ENCODE measurements at places on chromosomes 11 and 22.

DNA sequence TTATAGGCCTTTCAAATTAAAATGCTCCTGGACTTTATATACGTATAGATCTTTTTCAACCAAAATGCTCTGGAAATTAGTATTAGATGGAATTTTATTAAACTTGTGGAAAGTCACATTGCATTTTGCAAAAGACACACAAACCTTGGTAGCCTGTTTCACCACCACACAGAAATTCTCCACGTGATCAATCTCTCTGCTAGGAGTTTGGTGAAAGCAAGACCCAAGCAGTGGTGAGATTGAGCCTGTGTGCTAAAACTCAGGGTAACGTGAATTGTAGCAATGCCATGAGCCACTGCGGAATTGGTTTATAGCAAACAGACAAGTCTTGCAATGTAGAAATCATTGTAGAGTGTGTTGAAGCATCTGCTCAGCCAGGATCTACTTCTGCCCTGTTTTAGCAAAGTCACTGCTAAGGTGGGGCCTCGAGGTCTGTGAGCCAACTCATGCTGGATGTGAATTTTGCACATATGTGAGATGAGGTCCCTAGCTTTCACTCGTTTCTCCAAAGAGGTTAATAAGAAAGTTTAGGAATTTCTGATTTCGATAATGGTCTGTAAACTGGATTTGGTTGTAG is 184.8 kb downstream of the DBX1 start:
- DNase-seq: no peak

DNA sequence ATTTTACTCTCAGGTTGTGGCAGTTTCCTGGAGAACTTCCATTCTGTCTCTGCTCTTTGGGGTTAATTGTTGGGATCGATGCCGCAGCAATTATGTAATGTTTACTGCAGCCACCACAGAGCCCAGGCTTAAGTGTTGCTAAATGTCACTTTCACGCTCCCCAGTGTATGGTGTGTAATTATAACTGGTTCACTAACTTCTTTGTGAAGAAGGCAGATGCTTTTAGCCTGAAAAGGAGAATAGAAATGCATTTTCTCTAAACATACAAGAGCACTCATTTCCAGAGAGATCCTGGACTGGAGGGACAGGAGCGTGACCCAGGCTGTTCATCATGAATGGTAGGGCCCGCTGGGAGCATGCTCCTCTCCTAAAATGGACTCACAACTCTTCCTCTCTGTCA is 132.2 kb upstream of the PLET1 start:
- no peak for DNase-seq

DNA sequence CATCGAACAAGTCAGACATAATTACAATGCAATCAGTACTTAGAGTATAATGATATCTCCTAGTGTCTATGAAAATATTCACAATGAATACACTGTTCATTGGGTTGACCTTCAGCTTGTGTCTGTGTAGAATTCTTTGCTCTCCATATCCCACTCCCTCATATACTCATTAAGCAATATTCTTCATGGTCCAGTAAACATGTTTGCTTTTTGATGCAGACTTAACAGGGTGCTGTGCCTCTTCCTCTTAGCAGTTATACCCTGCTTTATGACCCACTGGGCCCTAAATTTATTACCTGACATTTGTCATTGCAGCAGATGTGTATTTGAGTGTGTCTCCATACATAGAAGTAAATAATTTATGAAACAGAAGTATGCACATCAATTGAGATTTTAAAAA is 352.5 kb upstream of the CCDC179 start:
- no peak for DNase-seq

DNA sequence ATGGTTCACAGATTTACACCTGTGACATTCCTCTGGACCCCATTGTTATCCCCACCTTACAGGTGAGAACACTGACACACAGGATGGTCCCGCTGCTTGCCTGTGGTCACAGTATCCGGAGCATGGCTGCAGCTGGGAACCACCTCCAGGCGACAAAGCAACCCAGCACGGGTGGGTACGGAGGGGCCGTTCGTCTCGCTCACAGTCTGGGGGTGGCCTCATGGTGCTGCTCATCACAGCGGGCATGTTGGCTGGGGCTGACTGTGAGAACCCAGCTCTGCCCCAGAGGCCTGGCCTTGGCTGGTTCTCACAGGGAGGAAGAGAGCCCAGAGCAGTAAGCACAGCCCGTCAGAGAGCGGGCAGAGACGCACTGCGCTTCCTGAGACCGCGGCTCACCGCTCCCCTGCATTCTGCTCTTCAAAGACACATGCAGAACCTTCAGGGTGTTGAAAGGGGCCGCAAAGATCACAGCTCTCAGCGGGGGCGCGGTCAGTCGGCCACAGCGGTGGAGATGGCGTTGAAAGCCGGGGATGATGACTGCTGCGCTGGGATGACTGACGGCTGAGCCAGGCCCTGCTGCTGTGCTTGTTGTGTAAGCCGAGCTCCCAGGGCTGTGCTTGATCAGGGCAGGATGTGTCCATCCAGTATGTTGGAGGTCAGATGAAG is 423.0 kb downstream of the BRD1 start:
- DNase-seq: no peak

DNA sequence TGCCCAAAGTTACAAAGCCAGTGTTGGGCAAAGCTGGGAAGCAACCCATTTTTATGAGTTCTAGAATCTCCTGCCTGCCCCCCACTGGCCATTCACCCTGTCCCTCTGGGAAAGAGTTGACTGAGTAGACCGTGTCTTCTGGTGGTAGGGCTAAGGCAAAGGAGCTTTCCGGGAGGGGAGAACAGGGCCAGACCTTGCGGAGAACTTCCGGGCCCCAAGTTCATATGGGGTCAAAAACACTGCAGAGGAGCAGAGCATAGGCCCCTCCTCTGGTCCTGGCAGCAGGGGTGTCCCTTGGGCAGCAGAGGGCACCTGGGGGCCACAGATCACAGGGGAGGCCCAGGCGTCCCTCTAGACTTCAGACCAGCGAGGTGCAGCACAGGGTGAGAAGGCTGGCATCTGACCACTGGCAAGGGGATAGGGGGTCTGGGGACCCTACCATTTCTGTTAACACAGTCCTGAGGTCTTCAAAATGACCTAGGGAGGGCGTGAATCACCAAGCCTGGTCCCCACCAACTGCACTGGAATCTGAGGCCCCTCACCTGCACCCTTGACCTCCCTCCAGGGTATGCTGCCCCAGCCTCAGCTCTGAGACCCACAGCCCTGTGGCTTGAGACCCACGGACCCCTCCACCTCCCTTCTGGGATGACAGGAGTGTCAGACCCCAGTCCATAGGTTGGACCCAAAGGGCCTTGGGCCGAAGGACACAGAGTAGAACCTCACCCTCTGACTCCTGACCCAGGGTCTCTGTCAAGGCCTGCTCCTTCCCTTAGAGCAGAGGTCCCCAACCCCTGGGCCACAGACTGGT is 1.3 kb upstream of the ARAP1 start:
- DNase-seq: no peak

DNA sequence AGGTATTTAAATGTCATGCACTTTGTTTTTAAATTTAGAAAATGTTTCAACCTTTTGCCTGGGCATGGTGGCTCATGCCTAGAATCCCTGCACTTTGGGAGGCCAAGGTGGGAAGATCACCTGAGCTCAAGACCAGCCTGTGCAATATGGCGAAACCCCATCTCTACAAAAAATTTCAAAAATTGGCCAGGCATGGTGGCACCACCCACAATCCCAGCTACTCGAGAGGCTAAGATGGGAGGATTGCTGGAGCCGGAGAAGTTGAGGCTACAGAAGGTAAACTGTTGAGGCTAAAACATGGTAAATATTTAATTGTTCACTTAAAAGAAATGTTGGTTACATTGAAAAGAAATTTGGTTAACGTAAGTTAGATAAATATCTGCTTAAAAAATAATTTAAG is 108.4 kb upstream of the IGLL5 start:
- DNase-seq: no peak

DNA sequence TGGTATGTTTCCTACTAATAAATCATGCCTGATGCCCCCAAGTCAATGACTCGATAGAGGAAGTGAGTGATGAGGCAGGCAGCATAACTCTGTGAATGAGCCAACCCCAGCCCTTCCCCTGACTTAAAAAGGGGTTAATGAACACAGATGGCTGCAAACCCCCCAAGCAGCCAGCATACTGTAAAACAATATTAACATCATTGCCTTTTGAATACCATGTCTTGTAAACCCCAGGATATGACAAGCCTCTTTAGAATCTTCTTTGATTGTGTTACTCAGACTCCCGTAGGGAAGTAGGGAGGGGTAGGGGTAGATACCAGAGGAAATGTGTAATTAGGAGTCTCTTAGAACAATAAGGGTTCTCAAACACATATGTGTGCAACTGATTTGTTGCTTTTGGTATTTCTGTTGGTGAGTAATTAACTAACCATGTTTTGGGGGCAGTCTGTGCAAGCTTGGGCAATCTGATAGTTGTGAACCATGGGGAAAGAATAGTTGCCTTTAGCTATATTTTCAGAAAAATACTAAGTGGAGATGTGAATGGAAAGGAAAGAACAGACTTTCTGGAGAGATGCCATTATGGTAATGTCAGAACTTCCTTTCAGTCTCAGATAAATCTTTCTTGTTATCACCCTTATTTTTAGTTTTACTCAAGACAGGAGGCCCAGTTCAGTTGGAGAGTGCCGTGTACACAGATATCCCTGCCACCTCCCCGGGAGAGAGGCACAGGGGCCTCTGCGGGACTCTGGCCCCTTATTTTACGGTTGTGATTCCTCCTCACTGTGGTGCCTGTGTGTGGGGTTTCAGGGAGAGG is 701.8 kb downstream of the NTM start:
- peak; percentile 90 for DNase-seq

GRCh38 chr22:24450610-24451009 is 23.2 kb downstream of the ADORA2A start:
- no peak for DNase-seq

- DNase-seq: no peak
Observed at GRCh38 chr11:135046986-135047385, 634.9 kb upstream of the B3GAT1 start.

DNA sequence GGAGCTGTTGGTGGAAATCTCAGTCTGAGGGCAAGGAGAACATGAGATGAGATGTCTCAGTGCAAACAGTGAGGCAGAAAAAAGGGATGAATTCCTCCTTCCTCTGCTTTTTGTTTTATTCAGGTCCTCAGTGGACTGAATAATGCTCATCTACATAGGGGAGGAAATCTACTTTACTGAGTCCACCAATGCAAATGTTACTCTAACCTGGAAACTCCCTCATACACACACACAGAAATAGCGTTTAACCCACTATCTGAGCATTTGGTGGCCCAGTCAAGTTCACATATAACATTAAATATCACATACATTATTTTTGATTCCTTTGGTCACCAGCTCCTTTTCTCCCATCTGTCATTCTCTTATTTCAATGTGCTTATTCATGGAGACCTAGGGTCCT is 418.8 kb downstream of the TMEM135 start:
- no peak for DNase-seq

- DNase-seq: no peak
Observed at GRCh38 chr22:38412435-38413084, 42.4 kb downstream of the KCNJ4 start.

DNA sequence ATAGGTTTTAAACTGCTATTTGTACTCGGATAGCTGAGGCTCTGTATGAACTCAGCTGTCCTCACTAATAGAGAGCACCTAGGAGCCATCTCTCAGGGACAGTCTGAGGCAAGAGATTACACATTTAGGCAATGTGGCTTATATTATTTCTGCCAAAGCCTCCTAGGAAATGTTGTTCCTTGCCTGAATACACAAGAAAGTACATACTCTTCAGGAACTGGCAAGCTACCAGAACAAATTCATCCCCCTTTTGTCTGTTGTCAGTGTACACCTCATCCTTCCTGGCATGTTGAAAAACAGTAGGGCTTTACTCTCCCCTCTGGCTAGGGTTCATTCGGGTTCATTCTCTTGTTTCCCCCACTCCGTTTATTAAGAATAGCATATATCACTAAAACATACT is 615.9 kb upstream of the FAT3 start:
- no peak for DNase-seq

- no peak for DNase-seq
Observed at GRCh38 chr11:72227316-72228228, 3.0 kb downstream of the INPPL1 start.

DNA sequence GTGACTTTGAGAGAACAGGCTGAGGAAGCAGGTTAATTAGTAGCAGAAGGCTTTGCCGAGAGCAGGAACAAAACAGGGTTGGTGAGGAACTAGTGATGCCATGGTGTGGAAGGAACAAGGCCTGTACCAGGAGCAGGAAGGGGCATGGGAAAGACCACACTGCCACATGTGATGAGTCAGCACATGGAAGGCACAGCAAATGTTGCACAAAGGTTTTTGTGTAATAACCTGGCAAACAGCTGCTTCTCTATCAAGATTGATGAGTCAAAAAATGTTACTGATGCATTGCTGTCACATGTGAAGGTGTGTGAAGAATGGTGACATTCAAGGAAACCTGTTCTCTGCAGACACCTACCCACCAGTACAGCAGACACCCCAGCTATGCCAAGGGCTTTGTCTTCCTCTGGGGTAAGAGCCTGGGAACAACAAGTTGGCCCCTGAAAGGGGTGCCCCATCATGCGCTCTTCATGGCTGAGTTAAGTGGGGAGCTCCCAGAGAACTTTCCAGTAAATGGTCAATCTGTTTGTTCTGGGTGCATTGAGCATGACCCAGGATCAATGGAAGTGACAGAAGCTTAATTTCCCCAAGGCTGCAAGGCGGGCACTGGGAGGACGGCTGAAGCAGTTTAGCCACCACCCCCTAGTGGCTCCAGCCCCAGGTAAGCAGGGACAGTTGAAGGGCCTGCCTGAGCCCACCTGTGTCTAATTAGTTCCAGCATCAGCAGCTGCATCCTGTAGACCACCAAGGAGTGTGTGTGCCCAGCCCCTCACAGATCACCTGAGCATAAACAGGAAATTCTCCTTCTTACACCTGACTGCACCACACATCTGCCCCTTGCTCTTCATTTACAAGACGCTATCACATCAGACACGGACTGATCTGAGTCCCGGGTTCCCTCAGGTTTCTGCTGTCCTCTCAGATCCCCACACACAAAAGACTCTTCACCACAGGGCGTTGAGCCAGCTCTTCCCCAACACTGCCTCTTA is 47.6 kb downstream of the GGTLC2 start:
- DNase-seq: no peak

- DNase-seq: no peak
Observed at GRCh38 chr22:50567721-50568252, 5.1 kb upstream of the SYCE3 start.

DNA sequence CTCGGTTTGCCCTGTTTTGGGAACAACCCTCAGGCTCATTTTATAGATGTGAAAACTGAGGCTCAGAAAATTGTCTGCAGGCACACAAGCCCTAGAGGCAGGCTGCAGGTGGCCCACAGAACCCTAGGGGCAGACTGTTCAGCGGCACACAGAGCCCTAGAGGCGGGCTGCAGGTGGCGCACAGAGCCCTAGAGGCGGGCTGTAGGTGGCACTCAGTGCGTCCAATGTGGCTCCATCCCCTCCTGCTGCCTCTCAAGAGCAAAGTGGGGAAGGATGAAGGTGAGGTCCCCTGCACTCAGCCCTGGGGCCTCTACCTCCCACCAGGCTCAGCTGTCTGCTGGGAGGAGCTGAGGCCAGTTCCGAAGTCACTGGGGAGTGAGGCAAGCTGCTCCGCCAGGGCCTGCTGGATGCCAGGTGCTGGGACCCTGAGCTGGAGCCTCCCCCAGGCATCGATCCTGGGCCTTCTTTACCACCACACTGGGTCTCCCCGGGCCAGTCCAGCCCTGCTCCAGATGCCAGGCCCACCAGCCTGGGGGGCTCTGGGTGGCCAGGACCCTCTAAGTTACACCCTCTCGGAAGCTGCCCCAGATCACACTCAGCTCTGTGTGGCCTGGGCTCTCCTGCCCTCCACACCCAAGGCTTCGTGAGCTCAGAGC is 2.3 kb downstream of the ACY3 start:
- no peak for DNase-seq

GRCh38 chr11:1573077-1573902 is 1.2 kb upstream of the DUSP8 start:
- DNase-seq: no peak
